GM23338 (cell line): ENCODE measurements at places on chromosomes 3 and 15. TPM values are rescaled to one million over a fixed set of nuclear protein-coding genes. Genes with fewer than 3 reads are reported as not detected.

DNA sequence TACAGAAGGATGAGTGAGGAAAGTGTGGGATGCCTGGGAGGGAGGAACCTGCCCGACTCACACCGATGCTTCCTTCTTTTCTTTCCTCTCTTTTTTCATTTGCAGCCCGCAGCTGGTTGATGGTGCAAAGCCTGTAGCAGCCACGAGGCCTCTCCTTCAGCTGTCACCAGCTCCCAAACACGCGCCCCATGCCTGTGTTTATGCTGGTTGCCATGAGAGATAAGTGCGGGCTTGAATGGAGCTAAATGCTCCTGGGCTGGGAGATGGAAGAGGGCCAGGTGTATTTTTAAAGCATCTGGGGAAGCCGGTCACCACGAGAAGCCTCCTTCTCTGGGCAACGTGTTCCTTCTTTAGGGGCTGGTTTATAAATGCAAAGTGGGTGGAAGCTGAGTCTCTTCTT, 9.3 kb downstream of the COLQ start:
- no peak overlapping the region for H3K4me3 ChIP-seq
- H3K27me3 ChIP-seq: no peaks in the 10 kb centered on the region
- H3K36me3 ChIP-seq: no peaks in the 10 kb centered on the region
- no peak overlapping the region for H3K27ac ChIP-seq

DNA sequence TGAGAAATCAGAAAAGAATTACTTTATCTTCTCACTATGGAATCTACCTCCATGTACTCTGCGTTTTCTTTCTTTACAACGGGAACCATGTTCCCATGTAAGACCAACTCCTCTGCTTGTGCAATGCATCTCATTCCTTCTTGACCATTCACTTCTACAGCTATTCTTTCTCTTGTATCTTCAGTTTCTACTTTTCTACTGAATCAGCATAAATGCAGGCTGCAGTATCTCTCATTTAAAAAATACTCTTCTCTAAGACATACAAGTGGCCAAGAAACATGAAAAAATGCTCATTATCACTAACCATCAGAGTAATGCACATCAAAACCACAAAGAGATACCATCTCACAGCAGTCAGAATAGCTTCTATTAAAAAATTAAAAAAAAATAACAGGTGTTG, 74.1 kb upstream of the NANOGP8 start:
- H3K4me3 ChIP-seq: no peak overlapping the region
- H3K27ac ChIP-seq: no peak overlapping the region
- no peaks in the 10 kb centered on the region for H3K4me1 ChIP-seq
- H3K36me3 ChIP-seq: no peaks in the 10 kb centered on the region; the same call in 1 of the 2 replicates
- H3K27me3 ChIP-seq: no peaks in the 10 kb centered on the region

GRCh38 chr3:42387802-42388651, 22.4 kb downstream of the LYZL4 start:
- no peaks in the 10 kb centered on the region for H3K36me3 ChIP-seq
- DNase-seq: no peak
- no peak overlapping the region for H3K27ac ChIP-seq
- no peaks in the 10 kb centered on the region for H3K4me1 ChIP-seq
- H3K27me3 ChIP-seq: no peaks in the 10 kb centered on the region

GRCh38 chr3:188870431-188870830, 301.3 kb upstream of the TPRG1 start:
- no peaks in the 10 kb centered on the region for H3K27me3 ChIP-seq
- no peak overlapping the region for H3K27ac ChIP-seq
- H3K36me3 ChIP-seq: no peaks in the 10 kb centered on the region

DNA sequence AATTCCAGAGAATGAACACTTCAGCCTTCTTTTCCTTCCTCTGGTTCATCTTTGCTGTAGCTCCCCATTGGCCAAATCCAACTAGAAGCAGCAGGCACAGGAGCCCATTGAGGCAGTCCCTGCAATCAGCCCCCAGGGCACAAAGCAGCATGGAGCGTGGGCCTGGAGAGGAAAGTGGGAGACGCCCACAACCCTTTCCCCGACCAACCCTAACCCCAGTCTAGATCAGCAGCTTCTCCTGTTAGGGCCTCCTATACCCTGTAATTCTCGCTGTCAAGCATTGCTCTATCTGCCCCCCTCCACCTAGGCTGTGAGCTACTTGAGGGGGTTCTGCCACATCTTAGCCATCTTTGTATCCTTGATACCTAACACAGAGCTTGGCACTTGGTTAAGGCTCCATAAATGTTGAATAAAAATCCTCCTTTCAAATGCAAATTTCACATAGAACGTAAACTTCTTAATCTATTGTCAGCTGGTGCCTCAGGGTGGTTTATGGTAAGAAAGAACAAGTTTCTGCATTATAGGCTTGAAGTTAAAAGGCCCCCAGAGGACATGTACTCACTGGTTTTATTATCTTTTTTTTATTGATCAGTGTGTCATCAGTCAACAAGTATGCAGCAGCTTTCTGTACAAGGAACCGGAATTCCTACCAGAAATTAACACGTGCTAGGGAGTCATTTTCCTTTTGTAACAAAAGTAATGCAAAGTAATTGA, 97.9 kb upstream of the PFN2 start:
- H3K27ac ChIP-seq: no peak overlapping the region
- H3K4me3 ChIP-seq: no peak overlapping the region
- H3K36me3 ChIP-seq: no peaks in the 10 kb centered on the region
- H3K27me3 ChIP-seq: no peaks in the 10 kb centered on the region
- no peak for DNase-seq
- H3K4me1 ChIP-seq: no peaks in the 10 kb centered on the region; the same call in 1 of the 2 replicates

GRCh38 chr15:37219211-37219701, 118.9 kb upstream of the MEIS2 start:
- H3K4me1 ChIP-seq: no peaks in the 10 kb centered on the region
- no peaks in the 10 kb centered on the region for H3K36me3 ChIP-seq
- no peak overlapping the region for H3K27ac ChIP-seq
- no peak for DNase-seq
- no peaks in the 10 kb centered on the region for H3K27me3 ChIP-seq
- H3K4me3 ChIP-seq: no peak overlapping the region

GRCh38 chr15:40274350-40275274, 8.3 kb downstream of the ANKRD63 start:
- peaks cover 14% of the 10 kb centered on the region for H3K27me3 ChIP-seq
- DNase-seq: peak; percentile 96
- no peaks in the 10 kb centered on the region for H3K36me3 ChIP-seq

DNA sequence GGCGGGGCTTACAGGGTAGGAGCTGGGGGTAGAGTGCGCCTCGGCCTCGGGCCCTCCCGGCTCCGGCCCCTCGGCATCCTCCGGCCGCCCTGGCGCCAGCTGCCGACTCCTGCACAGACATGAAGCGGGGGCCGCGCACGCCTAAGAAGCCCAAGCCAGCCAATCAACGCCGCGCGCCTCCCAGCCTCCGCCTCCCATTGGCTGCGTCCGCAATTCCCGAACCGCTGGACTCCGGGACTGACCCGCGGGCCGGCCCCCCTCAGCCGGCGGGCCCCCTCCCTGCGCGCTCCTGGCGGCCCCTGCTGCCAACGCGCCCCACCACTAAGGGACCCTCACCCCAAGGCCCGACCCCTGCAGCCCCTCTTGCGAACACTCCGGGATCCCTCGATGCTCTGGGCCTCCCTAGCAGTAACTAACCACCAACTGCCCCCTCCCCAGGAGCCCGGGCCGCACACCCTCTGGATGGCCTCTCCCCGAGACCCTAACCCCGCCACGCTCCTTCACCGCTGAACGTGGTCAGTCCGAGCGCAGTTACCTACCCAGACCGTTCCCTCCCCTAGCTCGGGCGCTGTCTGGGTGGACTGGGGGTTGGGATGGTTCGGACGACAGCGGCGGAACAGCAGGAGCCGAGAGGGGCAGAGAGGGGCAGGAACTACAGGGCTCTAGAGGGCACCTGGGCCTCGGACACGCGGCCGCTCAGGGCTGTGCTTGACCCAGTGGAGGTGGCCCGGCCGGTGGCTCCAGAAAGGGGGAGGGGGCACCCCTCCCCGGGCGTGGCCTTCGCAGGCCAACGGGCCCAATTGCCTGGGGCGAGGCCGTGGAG, 5.0 kb downstream of the GATA2 start:
- no peaks in the 10 kb centered on the region for H3K36me3 ChIP-seq
- peaks cover 63% of the 10 kb centered on the region for H3K4me1 ChIP-seq

GRCh38 chr3:107599772-107600145, 77.0 kb downstream of the BBX start:
- no peak for DNase-seq
- H3K27ac ChIP-seq: peak overlapping the region; percentile 89
- no peaks in the 10 kb centered on the region for H3K36me3 ChIP-seq
- H3K27me3 ChIP-seq: no peaks in the 10 kb centered on the region
- peaks cover 63% of the 10 kb centered on the region for H3K4me1 ChIP-seq

The ECE2 gene
- polyA plus RNA-seq: 0.48 TPM in 1 of 2 replicates, not detected in the other

The NMB gene
- polyA plus RNA-seq: 17.0 and 18.1 TPM in 2 replicates

The KNG1 gene
- 0.09 TPM in 1 of 2 replicates, not detected in the other for polyA plus RNA-seq

The SLCO2A1 gene
- 0.82 and 1.0 TPM in 2 replicates for polyA plus RNA-seq
